ENCODE measurements at places on chromosomes 3 and 15.

- no peak for DNase-seq
These were observed 8.4 kb upstream of the NR2C2 start for GRCh38 chr3:14938954-14939353.

DNA sequence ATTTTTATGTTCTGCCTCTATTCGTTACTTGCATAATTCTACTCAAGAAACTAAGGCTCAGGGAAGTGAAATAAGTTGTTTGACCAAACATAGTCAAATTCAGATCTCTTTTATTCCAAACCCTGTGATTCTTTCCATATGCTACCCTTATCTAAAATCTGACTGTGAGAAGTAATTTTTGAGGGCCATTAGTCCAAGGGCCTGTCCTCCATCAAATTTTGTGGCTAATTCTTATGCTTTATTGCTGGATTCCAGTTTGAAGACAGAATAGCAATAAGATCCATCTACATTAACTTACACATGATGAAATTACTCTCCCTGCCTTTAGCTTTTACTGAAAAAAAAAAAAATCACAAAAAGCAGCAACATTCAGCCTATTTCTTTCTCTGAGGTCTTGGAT, 74.0 kb downstream of the ZIC1 start:
- DNase-seq, result no peak

GRCh38 chr3:104519068-104519467, 847.6 kb upstream of the ALCAM start:
- DNase-seq, result no peak

DNA sequence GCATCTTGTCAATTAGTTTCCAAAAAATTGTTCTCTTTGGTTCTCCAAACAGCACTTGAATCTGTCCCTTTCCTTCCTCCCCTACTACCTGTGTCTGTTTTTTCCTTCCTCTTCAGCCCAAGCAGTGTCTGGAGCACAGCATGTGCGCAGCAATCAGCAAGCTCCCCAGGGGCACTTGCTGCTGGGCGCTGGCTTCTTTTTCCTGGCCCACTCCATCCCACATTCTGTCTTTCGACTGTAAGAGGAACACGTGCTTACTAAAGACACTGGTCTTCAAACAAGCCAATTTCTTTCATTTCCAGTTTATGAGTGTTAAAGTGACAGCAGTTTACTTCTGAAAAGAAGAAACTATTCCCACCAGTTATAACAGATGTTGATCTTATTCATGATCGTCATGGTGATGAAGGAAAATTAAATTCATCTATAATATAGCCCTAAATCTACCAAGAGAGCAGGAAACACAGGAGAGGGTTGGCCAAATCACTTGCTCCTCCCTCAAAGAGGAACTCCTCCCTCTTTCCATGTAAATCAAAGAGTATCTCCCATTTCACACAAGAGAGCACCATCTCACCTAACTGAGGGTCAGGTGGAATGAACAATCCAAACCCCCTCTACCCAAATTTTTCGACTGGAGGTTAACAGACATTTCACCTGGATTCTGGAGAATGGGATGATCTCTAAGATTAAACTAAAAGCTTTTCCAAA, 115.4 kb downstream of the IGF2BP2 start:
- no peak for DNase-seq

- DNase-seq, result no peak
These were observed 96.2 kb upstream of the SEMA6D start for GRCh38 chr15:47620960-47621681.

Measured in CD4-positive, alpha-beta T cell treated with Interleukin-12 subunit alpha and Interleukin-12 subunit beta, for 1 hour (primary cell).